ENCODE measurements at places on chromosomes 2 and 18. TPM values are rescaled to one million over a fixed set of nuclear protein-coding genes. Genes with fewer than 3 reads are reported as not detected.

Gene HJURP
- 11.4 TPM for total RNA-seq

Gene ANKRD53
- 0.56 TPM for total RNA-seq

Gene DLGAP1
- total RNA-seq = 1.8 TPM

Gene KCNG3
- total RNA-seq = 0.13 TPM

Gene STPG4
- total RNA-seq = not detected

Gene ST6GAL2
- total RNA-seq = 10.9 TPM

Gene TDRD15
- total RNA-seq = 0.05 TPM

Gene PTMA
- 592 TPM for total RNA-seq

GRCh38 chr2:52369178-52369577 lies 1337.2 kb upstream of the NRXN1 start:
- no peaks in the 10 kb centered on the region for H3K27me3 ChIP-seq
- DNase-seq = no peak
- H3K4me3 ChIP-seq = no peak overlapping the region
- no peaks in the 10 kb centered on the region for H3K36me3 ChIP-seq
- H3K4me1 ChIP-seq = peaks cover 11% of the 10 kb centered on the region
- no peak overlapping the region for H3K27ac ChIP-seq

DNA sequence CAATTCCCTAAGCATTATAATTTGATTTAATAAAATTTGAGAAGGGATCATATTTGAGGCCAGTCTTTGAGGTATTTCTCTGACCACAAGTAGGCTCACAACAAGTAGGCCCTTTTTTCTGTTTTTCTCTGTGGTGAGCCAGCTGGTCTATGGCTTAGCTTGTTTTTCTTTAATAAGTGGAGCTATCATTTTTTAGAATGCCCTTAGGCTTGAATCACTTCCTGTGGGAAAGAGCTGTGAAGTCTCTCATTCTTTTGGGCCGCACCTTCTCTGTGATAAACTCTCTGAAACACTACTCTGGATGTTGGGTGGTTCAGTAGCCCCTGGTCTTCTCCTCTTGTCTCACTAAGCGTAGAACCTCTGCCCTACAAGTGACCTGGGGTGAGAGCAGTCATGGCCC lies 235.9 kb downstream of the SUCLG1 start:
- no peak for DNase-seq
- H3K4me3 ChIP-seq = no peak overlapping the region
- H3K27me3 ChIP-seq = no peaks in the 10 kb centered on the region
- peak overlapping the region; percentile 48 for H3K27ac ChIP-seq
- peaks cover 3% of the 10 kb centered on the region for H3K36me3 ChIP-seq

DNA sequence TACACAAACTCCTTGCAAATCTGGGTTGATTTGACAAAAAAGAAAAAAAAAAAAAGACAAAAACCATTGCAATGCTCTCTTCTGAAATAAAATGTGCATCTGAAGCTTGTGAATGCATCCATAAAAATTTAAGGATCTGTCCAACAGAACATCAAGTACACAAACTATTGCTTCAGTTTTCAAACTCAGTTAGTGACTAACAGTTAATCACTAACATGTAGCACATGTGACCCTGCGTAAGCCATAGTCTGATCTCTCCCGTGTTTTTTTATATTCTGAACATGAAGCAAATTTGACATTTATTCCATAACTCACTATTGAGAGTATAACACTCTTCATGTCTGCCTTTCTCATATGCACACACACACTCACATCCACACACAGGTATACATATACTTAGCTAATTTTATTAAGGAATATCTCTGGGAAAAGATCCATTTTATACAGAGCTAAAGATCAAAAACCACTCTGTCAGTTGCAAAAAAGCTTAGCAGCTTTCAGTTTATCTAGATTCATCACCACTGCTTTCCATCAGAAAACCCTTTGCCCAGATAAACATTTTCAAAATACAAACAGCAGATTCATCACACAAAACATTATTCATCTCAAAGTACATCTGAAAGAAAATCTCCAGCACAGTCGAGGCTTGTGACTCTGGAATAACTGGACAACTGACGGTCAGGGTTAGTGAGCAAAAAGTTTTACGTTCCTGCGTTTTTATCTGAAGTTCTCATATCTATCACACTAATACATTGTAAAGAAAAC lies 1000.4 kb upstream of the ACVR2A start:
- H3K4me3 ChIP-seq = no peak overlapping the region
- no peaks in the 10 kb centered on the region for H3K27me3 ChIP-seq
- no peak overlapping the region for H3K27ac ChIP-seq
- no peaks in the 10 kb centered on the region for H3K36me3 ChIP-seq
- H3K4me1 ChIP-seq = no peaks in the 10 kb centered on the region

GRCh38 chr18:56036741-56037140 lies 448.7 kb upstream of the TCF4 start:
- no peak overlapping the region for H3K4me3 ChIP-seq
- peaks cover 2% of the 10 kb centered on the region for H3K27me3 ChIP-seq
- H3K27ac ChIP-seq = no peak overlapping the region
- peaks cover 3% of the 10 kb centered on the region for H3K36me3 ChIP-seq
- H3K4me1 ChIP-seq = no peaks in the 10 kb centered on the region
- DNase-seq = no peak

- H3K4me1 ChIP-seq = no peaks in the 10 kb centered on the region
- H3K4me3 ChIP-seq = no peak overlapping the region
- H3K27ac ChIP-seq = no peak overlapping the region
- no peak for DNase-seq
- no peaks in the 10 kb centered on the region for H3K36me3 ChIP-seq
- H3K27me3 ChIP-seq = peaks cover 2% of the 10 kb centered on the region
These were observed 446.1 kb upstream of the FAM98A start for GRCh38 chr2:34045101-34045655.

GRCh38 chr2:85861180-85861579 lies 27.6 kb downstream of the ST3GAL5 start:
- peaks cover 26% of the 10 kb centered on the region for H3K4me1 ChIP-seq
- no peak for DNase-seq
- H3K4me3 ChIP-seq = no peak overlapping the region
- H3K36me3 ChIP-seq = peaks cover 24% of the 10 kb centered on the region

- H3K27me3 ChIP-seq = no peaks in the 10 kb centered on the region
- no peak overlapping the region for H3K27ac ChIP-seq
- H3K4me1 ChIP-seq = no peaks in the 10 kb centered on the region
These were observed 4.9 kb downstream of the TM4SF20 start for GRCh38 chr2:227374158-227374557.

GRCh38 chr2:105862843-105863242 lies 118.1 kb downstream of the NCK2 start:
- peaks cover 7% of the 10 kb centered on the region for H3K27me3 ChIP-seq
- no peak for DNase-seq
- H3K36me3 ChIP-seq = peaks cover 7% of the 10 kb centered on the region
- peaks cover 9% of the 10 kb centered on the region for H3K4me1 ChIP-seq
- peak overlapping the region; percentile 6 for H3K27ac ChIP-seq
- H3K4me3 ChIP-seq = no peak overlapping the region

- no peaks in the 10 kb centered on the region for H3K27me3 ChIP-seq
- no peak overlapping the region for H3K27ac ChIP-seq
- H3K36me3 ChIP-seq = peaks cover 7% of the 10 kb centered on the region
- H3K4me1 ChIP-seq = peaks cover 21% of the 10 kb centered on the region
These were observed 131.8 kb downstream of the CSRNP3 start for GRCh38 chr2:165601065-165601830.

All from endothelial cell (in vitro differentiated cells).